Activated CD8-positive, alpha-beta memory T cell treated with anti-CD3 and anti-CD28 coated beads for 1 hour (primary cell): ENCODE measurements at places on chromosomes 5 and 9.

DNA sequence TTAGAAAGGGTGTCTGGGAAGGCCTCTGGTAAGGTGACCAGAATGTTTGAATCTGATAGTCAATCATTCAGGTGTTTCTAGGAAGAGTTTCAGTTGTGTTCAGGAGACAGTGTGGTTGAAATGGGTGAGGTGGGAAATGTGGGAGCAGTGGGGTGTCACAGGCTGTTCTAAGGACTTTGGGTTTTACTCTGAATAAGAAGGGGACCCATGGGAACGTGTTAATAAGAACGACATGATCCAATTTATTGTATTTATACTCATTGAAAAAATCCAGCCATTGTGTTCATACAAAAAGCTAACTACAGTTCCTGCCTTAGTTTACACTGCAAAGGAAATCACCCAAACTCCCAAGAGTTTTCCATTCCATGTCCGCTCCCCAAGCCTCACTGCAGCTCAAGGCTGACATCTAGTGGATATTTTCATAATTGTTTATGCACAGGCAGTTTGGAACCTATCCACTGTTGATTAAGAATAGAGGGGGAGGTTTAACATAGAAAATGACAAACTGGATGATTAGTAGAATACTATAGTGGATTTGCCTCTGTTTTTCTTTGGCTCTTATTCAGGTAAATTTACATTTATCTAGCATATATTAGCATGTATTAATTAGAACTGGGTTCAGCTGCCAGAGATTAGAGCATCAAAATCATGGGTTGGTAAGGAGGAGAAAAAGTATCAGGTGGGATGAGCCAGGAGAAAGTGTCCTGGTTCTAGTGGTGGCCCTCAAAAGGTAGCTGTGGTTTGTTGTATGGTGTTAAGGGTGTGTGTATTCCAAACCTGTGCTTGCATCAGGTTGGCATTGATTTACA, 17.7 kb downstream of the CAVIN4 start:
- no peak for DNase-seq

GRCh38 chr9:98108531-98109031, 10.4 kb downstream of the TRIM14 start:
- DNase-seq: no peak

DNA sequence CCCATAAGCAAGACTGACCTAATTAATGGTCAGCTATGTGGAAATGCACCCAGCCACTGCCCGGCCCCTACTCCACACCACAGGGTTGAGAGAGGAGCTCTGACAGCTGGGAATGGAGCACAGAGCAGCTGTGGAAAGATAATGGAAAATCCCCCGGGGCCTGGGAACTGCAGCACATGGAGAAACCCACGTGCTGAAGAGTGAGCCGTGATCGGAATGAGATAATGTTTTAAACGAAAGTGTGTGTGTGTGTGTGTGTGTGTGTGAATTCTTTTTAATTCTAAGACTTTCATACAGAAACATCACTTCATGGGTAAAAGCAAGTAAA, 13.1 kb upstream of the SLC12A7 start:
- DNase-seq: no peak

- DNase-seq: no peak
Observed at GRCh38 chr5:147619281-147619878, 109.5 kb upstream of the DPYSL3 start.

DNA sequence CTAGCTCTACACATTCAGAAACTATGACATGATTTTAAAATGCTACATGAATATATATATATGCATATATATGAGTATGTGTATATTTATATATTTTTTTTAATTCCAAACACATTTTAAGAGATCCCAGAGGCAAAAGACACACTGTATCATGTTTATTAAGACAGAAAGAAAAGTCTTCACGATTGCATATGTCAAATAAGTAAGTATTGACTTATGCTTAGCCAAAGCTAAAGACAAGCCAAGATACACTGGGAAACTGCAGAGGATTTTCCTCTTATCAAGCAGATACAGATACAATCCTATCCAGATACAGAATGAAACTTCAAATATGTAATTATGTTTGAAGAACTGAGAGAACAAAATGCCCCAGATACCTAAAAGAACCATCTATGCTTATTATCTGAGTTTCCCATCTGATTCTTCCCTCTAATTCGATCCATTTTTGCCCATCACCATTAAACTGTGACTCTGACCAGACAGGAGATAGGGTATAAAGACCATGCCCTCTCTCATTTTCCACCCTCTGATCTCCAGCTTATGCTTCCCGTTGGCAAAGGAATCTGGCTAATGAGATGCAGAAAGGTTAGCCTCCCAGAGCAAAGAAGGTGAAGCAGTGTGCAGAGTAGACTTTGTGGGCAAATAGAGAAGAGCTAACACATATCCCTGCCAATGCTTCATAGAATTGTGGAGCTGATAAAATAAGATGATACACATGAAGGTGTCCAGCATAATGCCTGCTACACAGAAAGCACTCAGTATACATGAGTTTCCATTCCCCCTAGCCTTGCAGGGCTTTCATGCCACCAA, 131.0 kb upstream of the TARS1 start:
- no peak for DNase-seq

- DNase-seq: no peak
Observed at GRCh38 chr5:78429332-78429980, 69.0 kb downstream of the SCAMP1 start.

GRCh38 chr9:84189904-84190303, 150.7 kb downstream of the SLC28A3 start:
- no peak for DNase-seq

GRCh38 chr9:112870556-112870955, 20.1 kb downstream of the SLC46A2 start:
- DNase-seq: no peak

- no peak for DNase-seq
Observed at GRCh38 chr5:73118391-73118973, 1.9 kb upstream of the TMEM171 start.

DNA sequence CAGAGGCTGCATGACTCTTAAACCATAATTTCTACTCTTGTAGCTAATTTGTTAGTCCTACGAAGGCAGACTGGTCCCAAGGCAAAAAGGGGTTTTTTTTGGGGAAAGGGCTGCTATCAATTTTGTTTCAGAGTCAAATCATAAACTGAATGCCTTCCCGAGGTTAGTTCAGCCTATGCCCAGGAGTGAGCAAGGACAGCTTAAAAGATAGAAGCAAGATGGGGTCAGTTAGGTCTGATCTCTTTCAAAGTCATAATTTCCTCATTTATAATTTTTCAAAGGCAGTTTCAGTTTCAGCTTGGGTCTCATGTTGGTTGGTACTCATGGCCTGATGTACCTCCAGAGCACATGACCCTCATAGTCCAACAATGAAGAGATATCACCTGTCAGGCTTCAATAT, 7.9 kb upstream of the RXFP3 start:
- DNase-seq: no peak

DNA sequence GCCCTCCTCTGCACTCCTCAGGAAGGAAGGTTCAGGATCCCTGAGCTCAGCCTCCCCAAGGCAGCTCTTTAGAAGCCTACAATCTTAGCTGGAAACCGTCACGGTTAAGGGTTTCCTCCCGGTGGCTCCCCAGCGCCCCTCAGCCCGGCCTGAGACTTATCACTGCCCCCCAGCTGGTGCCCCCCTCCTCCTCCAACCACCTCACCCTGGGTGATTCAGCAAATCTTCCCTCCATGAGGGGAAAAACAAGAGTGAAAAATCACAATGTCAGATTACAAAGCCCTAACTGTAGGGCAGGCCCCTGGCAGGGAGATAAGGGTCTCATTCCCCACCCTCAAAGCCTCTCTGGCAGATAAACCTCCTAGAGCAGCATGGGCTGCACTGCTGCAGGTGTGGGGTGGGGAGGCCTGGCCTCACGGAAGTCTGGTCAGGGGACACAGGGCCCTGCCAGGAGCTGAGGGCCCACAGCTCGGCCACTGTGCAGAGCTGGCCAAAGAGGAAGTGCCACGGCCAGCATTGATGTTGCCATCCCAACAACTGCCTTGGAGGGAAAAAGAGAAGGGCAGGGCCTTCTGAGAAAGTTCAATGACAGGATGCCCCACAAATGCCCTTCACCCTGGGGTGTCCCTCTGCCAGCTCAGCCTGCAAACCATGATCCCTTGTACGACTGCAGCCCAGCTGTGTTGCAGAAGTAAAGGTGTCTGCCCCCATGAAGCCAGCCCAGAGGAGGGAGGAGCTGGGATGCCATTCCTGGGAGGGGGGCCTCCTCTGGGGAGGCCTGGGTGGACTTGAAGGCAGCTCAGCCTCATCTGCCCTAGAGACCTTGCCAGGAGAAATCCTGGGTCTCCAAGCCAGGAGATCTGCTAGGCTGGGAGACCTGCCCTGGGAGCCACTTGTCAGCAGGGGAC, 25.9 kb downstream of the GFI1B start:
- no peak for DNase-seq

DNA sequence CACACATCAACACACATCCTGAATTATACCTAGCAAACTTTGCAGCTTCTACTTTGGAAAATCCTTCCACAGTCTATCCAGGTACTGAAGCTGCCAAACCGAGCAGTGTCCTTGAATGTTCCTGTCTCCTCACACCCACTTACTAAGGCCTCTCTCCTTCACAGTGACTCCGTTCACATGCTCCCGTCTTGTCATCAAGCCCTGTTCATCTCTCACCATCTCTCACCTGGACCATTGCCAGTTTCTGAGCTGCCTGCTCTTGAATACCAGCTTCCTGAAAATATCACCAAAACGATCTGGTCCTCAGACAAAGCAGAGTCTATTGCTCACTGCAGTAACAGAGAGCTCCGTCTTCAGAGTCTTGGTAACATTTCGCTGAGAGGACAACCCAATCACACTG, 57.4 kb downstream of the GCNT1 start:
- DNase-seq: no peak

- DNase-seq: no peak
Observed at GRCh38 chr9:120319452-120319851, 260.5 kb downstream of the CDK5RAP2 start.

DNA sequence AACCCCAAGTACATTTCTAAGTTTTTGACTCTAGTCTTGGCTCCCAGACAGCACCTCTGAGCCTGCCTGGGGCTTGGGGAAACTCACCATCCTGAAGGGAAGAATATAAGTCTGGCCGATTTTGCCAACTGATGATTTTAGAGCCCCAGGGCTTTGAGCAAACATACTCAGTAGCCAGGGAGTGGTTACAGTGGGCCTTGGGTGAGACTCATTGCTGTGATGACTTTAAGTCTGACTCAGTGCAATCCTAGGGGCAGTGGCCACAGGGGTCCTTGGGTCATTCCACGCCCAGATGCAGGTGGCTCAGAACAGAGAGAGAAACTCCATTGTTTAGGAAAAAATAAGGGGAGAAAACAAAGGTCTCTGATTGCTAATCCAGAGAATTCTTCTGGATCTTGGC, 312.0 kb upstream of the EDIL3 start:
- DNase-seq: no peak

DNA sequence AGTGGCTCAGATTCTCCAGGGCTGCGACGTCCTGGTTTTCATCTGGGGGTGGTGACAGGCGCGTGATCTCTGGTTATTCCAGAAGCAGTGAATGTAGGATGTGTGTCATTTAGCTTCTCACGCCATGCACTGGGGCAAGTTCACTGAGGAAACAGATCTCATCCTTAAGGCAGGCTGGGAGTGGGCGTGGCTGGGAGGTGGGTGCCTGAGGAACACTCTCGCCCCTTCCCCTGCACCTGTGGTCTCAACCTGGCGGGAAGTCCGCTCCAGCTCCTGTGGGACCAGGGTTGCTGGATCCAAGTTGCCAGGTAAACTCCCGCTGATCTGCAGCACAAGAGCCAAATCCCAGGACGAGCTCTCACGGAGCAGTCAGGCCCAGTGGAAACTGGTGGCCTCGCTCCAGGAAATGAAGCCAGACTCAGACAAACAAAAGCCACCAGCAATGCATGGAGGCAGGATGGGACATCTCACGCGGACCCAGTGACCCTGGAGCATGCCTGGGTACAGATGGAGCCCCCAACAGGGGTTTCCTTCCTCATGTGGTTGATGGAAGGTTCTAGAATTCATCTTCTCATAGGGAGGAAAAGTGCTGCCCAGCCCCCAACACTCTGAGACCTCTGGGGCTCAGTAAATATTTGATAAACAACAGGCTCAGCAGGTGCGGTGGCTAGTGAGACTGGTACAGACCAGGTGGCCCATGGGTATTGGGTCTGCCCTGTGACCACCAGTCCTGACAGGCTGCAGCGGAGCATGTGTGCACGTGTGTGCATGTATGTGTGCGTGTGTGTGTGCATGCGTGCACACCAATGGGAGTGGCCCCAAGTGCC, 16.3 kb upstream of the SLC12A7 start:
- DNase-seq: no peak

DNA sequence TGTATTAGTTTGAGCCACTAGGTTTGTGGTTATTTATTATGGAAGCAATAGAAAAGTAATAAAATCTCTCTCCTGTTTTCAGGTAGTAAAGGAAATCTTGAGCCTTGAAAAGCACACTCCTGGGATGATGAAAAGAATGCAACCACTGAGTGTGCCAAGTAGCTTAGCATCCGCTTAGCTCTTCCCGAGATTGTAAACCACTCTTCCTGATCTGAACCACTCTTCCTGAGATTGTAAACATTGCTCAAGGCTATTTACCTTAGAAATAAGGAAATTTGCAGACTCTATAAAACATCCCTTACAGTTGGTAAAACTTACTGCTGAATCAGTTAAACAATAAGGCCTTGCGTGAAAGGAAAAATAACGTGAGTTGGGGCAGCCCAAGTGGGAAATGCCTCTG, 17.4 kb upstream of the IL33 start:
- no peak for DNase-seq

DNA sequence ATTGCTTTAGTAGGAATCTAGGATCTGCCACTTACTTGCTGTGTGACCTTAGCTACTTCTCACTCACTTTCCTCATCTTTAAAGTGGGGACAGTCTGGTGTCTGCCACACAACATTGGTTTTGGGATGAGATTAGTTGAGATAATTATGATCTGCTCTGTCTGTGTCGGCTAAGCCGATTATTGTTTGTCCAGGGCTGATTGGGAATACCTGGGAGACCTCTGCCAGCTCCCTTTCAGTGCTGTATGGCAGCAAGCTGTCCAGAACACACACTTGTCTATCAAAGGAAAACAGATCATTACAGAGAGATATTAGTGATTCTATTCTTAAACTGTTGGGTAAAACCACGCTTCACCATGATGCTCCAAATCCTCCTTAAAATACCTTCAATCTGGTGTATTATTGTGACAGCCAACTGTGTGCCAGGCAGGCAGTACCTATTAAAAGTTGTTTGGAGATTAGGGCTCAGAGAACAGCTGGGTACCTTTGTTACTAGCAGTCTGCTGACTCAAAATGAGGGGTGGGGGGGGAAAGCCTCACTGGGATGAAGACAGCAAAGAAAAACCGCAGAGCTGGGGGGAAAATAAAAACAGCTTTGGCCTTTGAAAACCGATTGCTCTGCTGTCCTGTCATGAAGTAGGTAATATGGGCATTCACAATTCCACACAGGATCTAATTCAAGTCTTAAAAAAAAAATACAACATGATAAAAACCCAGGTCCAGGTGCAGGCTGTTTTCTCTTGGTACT, 458.4 kb upstream of the C9orf72 start:
- no peak for DNase-seq
